ENCODE measurements at places on chromosomes 6 and 20.

- DNase-seq, result peak; percentile 37
Measured at GRCh38 chr6:21033084-21033483, 498.8 kb downstream of the CDKAL1 start.

DNA sequence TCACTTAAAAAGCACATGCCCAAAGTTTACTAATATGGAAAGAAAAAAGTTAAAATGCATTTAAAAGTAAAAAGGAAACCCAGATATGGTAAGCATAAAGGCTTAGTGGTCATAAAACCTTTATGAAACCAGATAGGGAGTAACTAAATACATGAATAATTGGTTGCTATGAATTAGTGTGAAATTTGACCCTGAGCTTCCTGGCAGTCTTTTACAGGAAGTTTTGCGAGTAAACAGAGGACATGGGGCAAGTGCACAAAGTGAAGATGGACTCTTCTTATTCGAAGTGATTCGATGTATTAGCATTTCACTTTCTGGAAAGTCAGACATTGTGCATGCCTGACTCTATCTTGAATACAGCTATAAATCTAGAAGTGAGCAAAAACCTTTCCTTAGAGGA lies 90.9 kb upstream of the MLIP start:
- no peak for DNase-seq

GRCh38 chr6:110660066-110660655 lies 155.1 kb downstream of the CDK19 start:
- DNase-seq, result no peak

DNA sequence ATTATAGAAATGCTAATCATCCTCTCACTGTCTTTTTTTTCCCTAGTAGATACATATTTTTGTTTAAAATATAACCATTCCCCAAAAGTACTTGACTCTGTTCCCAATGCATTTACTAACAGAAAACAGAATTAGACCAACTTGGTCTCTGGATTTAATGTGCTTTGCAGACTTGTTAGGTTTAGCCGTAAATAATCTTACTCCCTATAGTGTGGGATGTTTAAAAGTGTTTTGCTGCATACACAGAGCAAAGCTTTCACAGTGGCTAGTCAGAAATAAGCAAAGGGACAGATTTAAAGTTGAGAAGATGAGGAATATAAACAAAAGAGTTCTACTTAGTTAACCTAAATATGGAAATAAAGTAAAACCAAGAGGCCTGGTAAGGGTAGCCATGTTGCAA lies 527.5 kb downstream of the HDGFL1 start:
- DNase-seq, result no peak

DNA sequence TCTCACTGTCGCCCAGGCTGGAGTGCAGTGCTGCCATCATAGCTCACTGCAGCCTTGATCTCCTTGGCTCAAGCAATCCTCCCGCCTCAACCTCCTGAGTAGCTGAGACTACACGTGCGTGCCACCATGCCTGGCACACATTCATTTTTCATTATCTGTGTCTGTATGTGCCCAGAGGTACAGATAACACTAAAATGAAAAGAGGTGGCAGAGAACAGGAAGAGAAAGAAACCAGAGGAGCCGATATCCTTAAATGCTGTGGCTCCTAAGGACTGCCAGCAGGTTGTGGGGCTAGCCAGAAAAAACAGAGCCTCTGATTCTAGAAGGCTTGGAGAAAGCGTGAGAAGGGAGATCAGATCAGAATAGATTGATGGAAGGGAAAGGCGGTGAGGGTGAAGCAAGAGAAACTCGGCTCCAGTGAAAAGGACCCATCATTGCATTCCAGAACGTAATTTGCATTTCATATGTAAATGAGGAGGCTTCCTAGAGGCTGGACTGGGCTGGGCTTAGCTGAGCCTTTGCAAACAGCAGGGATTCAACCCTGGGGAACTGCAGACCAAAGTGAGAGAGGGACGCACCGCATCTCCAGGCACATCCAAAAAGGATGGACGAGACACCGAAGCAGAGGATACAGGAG lies 64.2 kb downstream of the GCNT2 start:
- no peak for DNase-seq

- DNase-seq, result no peak
Measured at GRCh38 chr6:143513410-143513809, 1.9 kb upstream of the FUCA2 start.

GRCh38 chr6:6179858-6180623 lies 140.4 kb downstream of the F13A1 start:
- no peak for DNase-seq

GRCh38 chr6:135179920-135180541 lies 1.1 kb upstream of the MYB start:
- no peak for DNase-seq

GRCh38 chr6:116217069-116217468 lies 36.8 kb downstream of the TSPYL4 start:
- DNase-seq, result peak; percentile 21

DNA sequence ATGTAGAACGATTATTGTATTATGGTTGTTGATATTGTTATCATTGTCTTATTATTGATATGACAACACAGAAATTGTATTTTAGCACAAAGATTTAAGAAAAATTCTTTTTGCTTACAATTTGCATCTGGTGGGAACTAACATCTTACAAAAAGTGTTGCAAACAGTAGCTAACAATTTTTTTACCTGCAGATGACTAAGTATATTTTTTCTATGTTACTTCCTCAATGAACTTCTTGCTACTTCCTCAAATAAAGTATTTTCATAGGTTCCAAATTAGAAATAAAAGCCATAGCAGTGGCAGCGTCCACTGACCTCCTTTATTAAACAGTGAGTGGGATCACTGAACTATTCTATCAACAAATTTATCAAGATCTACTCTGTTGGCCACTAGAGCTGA lies 847.0 kb downstream of the PHF3 start:
- DNase-seq, result no peak

DNA sequence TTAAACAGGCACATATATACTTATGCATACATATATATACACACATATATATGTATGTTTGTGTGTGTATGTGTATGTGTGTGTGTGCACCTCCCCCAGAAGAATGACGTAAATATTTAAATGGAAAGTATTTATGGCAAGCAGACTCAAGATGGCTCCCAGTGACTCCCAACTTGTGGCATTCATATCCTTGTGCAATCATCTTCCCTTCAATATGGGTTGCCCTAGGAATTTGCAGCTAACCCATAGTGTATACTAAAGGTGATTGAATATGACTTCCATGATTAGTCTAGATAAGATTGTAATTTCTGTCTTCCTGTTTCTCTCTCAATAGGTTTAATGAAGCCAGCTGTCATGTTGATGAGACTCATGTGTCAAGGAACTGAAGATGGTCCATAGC lies 127.6 kb downstream of the TRDN start:
- no peak for DNase-seq

DNA sequence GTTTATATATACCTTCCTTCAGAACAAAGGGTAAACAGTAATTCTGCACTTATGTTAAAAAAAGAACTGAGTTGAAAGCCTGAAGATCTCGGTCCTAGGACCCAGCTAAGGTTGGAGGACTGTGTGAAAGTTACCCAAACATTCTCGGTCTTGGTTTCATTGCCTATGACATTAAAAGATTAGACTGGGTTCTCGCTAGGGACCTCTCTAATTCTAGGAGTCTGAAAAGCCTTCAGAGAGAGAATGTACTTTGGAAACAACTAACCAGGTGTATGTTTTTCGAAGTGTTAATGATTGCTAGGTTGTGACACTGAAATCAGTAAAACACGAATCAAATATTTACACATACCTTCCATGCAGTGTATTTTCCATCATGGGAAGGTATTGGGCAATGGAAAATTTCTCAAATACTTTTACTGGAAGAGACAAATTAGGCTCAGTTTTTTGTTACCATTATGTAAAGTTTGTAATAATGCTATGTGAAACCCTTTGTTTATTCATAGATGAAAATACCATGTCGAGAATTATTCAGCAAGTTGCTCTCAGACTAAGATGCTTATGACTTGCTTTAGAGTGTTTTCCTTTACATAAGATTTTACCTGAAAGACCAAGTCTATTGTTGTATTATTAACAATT lies 113.7 kb upstream of the LOC128125822 start:
- peak; percentile 4 for DNase-seq

DNA sequence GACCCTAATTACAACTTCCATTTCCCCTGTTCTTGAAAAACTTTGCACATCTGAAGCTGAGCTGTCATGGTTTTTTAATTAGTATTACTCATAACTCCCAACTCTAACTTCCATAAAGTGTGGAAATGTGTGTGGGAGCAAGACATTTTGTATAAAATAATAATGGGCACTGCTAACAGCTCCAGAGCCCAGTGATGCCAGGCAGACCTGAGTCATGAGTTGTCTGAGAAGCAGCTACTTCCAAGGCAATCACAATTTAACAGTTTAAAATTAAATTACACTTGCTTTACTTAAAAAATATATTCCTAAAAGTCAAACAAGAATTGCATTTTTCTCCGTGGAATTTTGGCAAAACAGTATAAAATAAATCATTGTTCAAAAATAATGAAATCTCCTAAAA lies 6.4 kb downstream of the SLC2A12 start:
- no peak for DNase-seq

DNA sequence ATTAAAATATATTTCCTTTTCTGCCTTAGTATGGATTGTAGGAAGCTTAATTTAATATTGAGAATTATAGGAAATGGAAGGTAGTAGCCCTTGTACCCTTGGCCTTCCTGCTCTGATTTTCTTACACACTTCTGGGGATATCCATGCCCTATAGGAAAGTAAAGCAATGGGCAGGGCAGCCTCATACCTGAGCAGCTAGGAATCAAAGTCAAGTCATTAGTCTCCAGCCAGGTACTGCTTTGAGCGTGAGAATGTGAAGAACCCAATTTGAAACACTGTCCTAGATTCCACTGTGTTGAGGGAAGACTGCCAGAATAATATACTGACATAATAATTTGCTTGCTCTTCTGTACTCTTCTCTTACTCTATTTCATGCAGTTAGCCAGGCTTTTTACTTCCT lies 51.0 kb upstream of the L3MBTL3 start:
- DNase-seq, result no peak

DNA sequence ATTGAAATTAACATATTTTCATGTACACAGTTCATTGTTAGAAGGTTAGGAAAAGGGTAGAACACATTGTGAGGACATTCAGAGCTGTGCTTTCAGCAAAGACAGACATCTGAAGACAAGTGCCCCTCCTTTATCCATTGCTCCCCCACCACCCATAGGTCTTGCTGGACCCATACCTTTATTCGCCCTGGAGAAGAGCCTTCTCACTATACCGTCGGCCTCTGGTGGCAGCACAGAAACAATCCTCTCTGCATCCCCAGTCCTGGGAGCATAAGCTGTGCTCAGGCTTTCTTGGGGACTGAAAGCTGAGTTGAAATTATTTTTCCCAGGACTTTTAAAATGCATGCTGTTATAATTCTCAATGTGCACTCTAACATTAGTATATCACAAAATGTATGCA lies 372.3 kb downstream of the EPHA7 start:
- no peak for DNase-seq

- peak; percentile 18 for DNase-seq
Measured at GRCh38 chr20:4244700-4245485, 229.5 kb upstream of the RNF24 start.

GRCh38 chr20:15645816-15646215 lies 927.4 kb downstream of the KIF16B start:
- no peak for DNase-seq

DNA sequence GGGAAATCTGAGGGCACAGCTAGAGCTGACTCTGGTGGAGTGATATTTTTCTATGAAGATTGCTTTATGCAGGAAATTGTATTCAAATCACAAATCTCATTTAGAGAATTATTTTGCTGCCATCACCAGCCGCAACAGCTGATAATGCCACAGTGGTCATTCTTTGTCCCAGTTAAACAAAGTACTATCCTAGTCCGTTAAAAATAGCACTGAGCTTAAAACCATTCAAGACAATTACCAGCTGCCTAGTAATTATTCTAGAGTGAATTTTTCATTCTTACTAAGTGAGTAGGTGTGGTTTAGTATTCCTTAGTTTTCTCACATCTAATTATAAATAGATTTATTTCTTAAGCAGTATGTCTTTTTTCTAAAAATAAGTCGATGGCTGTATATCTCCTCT lies 190.5 kb downstream of the SLC35F1 start:
- DNase-seq, result no peak

GRCh38 chr6:19891451-19891850 lies 54.3 kb downstream of the ID4 start:
- no peak for DNase-seq

GRCh38 chr6:65746302-65746701 lies 39.3 kb upstream of the EYS start:
- DNase-seq, result no peak

DNA sequence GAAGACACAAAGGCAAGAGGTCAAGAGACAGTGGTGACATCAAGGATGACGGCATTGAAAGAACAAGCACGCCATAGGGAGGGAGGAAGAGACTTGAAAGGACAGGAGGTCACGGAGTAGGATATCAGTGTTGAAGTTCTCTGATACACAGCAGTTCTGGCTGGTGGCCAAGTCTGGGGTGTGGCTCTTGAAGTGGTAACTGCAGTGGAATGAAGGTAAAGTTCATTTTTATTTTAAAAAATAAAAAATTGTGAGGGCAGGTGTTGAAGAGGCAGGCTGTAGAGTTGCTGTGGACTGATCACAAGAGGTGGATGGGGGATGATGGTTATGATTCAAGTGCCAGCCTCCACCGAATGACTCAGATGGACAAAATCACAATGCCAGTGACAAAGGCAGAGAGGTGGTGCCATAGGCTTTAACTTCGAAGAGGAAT lies 53.2 kb upstream of the BMP2 start:
- DNase-seq, result no peak

- DNase-seq, result no peak
Measured at GRCh38 chr6:93624408-93624807, 205.0 kb upstream of the EPHA7 start.

GRCh38 chr6:160990847-160991405 lies 643 bp upstream of the MAP3K4 start:
- no peak for DNase-seq

DNA sequence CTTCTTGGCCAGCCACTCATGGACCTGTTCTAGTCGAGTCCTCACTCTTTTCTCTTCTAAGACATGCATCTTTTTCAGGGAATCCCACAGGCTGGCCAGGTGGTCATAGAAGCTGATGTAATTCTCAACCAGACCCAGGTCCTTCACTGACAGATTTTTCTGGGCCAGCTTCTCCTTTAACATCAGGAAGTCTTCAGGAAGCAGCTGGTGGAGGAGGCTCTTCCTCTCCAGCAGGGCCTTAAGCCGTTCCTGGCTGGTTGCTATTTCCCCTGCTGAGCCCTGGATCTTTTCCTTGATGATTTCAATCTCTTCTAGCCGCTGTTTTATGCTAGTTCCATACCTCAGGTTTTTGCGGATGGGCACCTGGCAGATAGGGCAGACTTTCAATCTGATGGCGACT lies 28.6 kb downstream of the DDX27 start:
- DNase-seq, result no peak

GRCh38 chr6:130694606-130695005 lies 132.6 kb upstream of the SMLR1 start:
- DNase-seq, result peak; percentile 23

DNA sequence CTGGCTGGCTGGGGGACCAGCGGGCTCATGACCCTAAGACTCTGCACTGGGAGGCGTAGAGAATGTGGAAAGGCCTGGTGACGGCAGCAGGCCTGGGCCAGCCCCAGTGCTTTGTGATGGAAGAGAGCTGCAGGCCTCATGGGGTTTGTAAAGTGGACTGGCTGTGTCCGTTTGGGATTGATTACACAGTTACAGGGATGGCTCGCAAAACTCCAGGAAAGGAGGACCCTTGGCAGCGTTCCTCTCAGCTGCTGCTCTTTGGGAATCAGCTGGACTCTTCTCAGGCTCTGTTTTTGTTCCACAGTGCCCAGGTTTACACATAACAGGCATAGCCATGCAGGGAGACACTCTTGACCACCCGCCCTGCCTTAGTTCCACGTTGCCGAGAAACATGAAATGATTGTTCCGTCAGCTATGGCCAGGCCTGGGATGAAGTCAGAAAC lies 89.0 kb downstream of the SLX4IP start:
- peak; percentile 72 for DNase-seq

GRCh38 chr20:56352345-56353055 lies 6.3 kb upstream of the FAM210B start:
- no peak for DNase-seq

Data from fibroblast of gingiva (primary cell).